Fibroblast of skin of right biceps (primary cell): ENCODE measurements at places on chromosomes 16 and 17.

DNA sequence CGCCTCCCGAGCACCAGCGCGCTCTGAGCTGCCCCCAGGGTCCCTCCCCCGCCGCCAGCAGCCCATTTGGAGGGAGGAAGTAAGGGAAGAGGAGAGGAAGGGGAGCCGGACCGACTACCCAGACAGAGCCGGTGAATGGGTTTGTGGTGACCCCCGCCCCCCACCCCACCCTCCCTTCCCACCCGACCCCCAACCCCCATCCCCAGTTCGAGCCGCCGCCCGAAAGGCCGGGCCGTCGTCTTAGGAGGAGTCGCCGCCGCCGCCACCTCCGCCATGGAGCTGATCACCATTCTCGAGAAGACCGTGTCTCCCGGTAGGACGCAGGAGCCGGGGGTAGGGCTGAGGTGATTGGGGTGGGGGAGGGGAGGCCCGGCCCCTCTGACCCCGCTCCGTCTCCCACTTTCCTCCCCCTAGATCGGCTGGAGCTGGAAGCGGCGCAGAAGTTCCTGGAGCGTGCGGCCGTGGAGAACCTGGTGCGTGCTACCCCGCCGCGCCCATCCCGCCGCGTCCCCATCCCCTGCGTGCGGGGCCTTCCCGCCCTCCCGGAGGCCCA is 329 bp downstream of the KPNB1 start:
- DNase-seq = no peak

- no peak for DNase-seq
Observed at GRCh38 chr17:45144199-45145034, 3.9 kb upstream of the HEXIM1 start.

DNA sequence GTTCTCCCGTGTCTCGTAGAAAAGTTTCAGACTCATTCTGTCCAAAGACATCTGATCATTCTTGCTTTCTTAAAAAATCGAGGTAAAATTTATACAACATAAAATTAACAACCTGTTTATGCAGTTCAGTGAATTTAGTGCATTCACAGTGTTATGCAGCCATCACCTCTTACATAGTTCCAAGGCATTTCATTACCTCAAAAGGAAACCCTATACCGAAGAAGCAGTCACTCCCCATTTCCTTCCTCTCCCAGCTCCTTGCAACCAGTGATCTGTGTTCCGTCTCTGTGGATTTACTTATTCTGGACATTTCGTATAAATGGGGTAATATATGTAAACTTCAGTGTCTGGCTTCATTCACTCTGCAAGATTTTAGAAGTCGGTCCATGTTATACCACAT is 103.5 kb upstream of the HS3ST3A1 start:
- no peak for DNase-seq

GRCh38 chr16:57892447-57893096 is 78.4 kb downstream of the CNGB1 start:
- DNase-seq = no peak

GRCh38 chr16:48965386-48965785 is 316.3 kb downstream of the CBLN1 start:
- DNase-seq = peak; percentile 71

DNA sequence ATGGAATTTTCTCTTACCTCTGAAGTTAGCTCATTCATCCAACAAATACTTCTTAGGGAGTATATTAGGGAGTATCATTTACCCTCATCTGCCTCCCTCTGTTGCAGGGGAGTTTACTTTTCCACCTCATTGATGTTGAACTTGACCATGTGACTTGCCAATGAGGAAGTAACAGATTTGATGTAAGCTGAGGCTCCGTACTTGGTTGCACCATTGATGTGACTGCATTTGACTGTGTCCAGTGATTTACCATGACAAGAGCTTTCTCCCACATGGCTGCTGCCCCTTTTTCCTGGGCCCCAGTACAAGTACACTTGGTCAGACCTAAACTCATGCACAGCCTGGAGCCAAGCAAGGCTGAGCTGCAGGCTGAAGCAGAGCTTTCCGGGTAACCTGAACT is 81.6 kb upstream of the HS3ST2 start:
- DNase-seq = no peak
